LHCN-M2 (cell line): ENCODE measurements at places on chromosomes 16 and 17.

- DNase-seq = no peak
Observed at GRCh38 chr17:54408731-54409130, 491.9 kb upstream of the TOM1L1 start.

DNA sequence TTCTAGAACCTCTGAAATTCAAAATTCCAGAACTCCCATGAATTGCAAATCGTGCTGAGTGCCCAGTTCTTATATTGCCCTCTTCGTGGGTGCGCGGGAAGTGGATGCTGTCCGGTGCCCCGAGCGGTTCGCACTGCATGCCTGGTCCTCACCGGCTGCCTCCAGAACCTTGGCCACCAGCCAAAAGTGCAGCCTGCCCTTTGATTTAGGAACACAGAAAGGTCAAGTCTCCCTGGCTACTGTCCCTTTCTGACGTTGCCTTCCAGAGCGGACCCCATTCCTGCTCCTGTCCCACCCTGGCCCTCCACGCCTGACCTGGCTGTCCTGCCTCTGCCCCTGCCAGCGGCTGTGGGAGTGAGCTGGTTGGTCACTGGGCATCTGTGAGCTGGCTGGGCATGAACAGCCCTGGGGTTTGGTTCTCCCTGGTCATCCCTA is 9.7 kb downstream of the NEUROD2 start:
- DNase-seq = no peak

DNA sequence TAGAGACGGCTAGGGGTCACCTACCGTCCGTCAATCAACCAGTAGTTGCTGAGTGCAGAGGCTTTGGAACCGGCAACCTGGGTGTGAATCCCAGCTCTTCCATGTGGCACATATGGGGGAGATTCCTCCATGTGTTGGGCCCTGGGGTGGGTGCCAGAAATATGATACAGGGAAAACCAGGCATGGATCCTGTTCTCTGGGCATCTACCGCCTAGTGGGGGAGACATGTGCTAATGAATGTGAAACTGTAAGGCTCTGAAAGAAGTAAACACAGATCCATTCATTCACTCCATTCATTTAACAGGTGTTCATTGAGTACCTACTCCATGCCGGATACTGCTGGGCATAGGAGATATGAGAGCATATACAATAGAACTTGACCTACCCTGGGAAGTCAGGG is 39.5 kb upstream of the SDK2 start:
- DNase-seq = no peak

- DNase-seq = no peak
Observed at GRCh38 chr16:68375801-68376536, 65.2 kb downstream of the PRMT7 start.

DNA sequence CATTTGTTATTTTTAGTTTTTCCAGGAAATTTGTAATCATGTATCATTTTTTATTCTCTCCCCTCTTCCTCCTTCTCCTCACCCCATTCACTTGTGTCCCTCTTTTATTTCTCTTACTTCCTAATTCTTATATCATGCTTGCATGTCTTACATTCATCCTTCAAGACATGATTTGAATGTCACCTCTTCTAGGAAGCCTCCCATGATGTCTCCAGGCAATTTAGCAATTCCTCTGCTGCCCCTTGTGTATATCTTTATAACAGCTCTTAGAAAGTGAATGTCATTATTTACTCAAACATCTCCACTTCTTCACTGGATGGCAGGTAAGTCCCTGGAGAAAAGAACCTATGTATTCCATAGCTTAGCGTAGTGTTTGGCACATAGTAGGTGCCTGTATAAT is 7.8 kb downstream of the HNF1B start:
- no peak for DNase-seq
